ENCODE measurements at places on chromosomes 6 and 20.
A peak's percentile ranks its signal among the peaks of the same experiment; 100 is the strongest.

- no peak for DNase-seq
Measured at GRCh38 chr20:57649617-57650015, 29.4 kb upstream of the ZBP1 start.

DNA sequence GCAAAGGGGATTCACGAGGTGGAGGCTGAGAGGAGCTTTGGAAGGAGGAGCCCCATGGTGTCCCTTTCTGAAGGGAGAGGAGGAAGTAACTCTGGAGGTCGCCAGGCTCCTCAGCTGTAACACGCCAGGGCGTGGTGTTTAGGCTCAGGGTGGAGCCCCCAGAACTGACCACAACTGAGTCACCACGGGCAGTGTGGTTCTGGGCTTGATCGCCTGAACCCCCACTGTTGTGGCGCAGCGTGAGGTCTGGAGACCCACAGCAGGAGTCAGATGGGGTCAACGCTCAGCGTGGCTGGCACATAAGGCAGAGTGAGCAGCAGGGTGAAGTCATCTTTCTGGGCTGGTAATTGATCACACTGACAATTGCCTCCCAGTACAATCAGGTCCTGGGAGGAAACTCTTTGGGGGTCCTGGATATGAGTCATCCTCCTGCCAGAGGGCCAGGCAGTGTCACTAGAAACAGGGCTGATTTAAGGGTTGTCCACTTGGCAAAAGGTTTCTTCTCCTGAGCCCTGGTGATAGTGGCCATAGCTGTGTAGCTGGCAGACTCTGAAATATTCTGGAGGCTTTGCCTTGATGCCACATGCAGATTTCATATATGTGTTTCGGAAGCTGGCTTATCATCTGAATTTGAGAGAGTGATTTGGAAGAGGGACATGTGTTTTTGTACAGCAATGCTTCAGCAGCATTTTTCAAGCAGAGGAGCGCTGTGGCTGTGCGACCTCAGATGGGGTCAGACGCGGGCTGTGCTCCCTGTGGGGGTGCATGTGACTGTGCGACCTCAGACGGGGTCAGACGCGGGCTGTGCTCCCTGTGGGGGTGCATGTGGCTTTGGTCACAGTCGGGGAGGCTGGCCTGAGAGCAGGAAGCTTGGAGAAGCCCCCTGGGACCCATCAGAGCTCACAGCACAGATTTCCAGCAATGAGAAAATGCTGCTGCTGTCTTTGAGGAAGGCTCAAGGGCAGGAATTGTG lies 50.0 kb downstream of the SYNJ2 start:
- DNase-seq = peak; percentile 45

DNA sequence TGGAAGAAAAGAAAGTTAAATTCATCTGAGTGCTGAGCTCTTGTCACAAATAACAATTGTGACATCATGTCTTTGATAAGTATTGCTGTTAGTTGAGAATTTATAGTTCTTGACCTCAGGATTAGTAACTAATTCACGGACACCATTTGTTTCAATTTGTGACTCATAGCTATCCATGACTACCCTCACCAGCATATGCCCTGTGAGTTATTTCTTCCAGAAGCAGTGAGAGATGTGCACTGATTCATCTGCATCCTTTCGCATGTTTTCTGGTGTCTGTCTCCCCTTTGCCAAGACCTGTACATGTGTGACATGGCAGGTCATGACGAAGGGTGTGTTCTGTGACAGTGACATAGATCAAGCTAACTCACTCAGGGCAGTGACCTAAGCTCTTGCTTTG lies 86.9 kb downstream of the SOBP start:
- DNase-seq = no peak

- DNase-seq = no peak
Measured at GRCh38 chr6:25801436-25801835, 30.4 kb downstream of the SLC17A1 start.

GRCh38 chr6:33185654-33186187 lies 6.5 kb downstream of the COL11A2 start:
- no peak for DNase-seq

DNA sequence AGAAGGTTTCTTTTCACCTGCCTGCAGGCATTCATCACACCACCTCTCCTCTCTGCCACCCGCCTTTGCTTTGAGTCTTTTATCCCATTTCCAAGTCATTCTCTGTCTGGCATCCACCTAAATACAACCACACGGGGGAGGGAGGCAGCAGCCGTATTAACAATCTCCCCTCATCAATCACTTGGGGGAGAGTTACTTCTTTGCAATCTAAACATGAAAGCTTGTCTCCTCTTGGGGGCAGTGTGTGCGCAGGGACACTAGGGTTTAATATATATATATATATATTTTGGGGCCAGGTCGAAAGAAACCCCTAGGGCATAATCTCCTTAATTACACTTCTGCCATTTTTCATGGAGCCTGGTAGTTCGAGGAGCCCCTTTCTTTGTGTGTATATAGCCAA lies 214.5 kb downstream of the TSHZ2 start:
- no peak for DNase-seq

DNA sequence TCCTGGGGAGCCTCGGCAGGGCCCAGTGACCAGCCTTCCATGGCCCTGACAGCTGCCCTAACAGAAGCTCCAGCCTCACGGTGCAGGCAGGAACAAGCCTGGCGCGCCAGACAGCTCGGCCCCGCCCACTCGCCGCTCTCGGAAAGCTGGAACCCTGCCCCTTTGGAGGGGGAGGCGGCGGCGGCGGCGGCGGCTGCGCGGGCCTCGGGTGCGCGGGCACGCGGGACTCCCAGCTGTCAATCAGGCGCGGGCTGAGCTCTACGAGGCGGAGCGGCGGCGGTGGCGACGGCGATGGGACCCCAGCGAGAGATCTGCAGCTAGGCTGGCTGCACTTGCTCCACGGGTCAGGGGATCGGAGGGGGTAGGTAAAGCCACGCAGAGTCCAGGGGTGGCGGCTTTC lies at the start of gene NRSN1:
NRSN1 (plus strand) TSS at position 236 of the 400 bp plus-strand sequence. CDS start 8,113 bp downstream, outside the sequence.
- no peak for DNase-seq

DNA sequence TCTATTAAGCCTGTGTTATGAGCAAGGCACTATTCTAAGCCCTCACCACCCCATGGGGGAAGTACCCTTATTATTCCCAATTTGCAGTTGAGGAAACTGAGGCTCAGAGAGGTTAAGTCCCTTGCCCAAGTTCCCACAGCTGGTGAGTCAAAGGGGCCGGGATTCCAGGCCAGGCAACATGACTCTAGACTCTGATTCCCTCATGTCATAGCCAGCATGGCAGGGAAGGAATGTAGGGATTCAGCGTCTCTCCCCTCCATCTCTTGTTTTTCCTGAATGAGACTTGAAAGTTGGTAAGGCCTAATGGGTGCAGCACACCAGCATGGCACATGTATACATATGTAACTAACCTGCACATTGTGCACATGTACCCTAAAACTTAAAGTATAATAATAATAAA lies 6.7 kb downstream of the C6orf132 start:
- DNase-seq = no peak

- peak; percentile 23 for DNase-seq
Measured at GRCh38 chr6:41182069-41183034, 18.6 kb downstream of the TREML2 start.

DNA sequence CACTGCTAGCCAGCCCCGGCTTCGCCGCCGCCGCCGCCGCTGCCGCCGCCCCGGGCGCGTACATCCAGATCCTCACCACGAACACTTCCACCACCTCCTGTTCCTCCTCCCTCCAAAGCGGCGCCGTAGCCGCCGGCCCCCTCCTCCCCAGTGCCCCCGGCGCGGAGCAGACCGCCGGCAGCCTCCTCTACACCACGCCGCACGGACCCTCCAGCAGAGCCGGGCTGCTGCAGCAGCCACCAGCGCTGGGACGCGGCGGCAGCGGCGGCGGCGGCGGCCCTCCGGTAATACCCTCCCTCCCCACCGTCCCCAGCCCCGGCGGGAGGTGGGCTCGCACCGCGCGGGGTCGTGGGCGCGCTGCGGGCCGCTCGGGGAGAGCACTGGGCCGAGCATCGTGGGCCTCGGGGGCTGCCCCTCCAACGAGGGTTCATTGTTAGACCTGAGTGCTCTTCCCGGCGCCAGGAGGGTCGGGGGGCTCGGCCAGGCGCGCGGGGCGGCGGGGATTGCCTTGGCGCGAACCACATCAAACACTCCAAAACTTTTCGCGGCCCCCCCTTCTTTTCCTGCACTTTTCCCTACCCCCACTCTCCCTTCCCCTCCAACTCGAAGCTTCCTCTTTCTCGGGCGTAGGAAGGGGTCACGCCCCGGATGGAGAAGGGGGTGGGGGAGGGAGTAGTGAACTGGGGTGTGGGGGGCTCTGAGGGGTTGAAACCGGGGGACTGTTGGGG lies 827 bp downstream of the E2F3 start:
- DNase-seq = no peak

GRCh38 chr20:38373231-38373867 lies 27.1 kb downstream of the LBP start:
- no peak for DNase-seq

GRCh38 chr6:150720774-150721233 lies 121.1 kb downstream of the PLEKHG1 start:
- no peak for DNase-seq

DNA sequence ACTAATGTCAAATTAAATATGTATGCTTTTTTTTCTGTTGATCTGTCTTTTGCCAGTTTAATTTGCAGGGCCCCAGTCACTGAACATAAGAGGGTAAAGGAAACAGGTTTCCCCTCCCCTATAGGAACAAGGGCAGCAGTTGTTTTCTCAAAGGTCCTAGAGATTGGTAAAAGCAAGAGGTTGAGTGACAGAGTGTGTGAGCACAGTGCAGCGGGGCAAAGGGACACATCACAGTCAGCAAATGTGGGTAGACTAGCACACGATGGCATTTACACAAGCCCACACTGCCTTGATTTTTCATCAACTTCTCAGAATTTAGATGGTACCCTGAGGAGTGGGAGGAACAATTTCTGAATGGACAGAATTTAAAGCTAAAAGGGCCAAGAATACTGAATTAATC lies 138.7 kb upstream of the MYLIP start:
- DNase-seq = no peak

DNA sequence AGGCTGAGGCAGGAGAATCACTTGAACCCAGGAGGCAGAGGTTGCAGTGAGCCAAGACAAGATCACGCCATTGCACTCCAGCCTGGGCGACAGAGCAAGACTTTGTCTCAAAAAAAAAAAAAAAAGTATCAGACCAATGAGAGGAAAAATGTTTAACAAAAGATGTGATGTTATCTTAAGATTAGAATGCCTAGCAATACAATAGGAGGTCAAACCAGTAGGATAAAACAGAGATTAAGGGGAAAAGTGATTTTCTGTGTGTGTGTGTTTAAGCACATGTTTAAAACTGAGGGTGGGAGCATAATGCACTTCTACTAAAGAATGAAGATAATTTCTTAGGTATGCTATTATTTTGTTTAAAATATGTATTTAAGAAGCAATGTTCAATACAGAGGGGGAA lies 17.9 kb downstream of the COL19A1 start:
- DNase-seq = no peak
